ENCODE measurements at places on chromosomes 12 and 14.
A peak's percentile ranks its signal among the peaks of the same experiment; 100 is the strongest.

- DNase-seq = no peak
Observed at GRCh38 chr14:97159124-97159523, 361.9 kb downstream of the VRK1 start.

- peak; percentile 17 for DNase-seq
Observed at GRCh38 chr14:58430156-58430555, 2.6 kb downstream of the KIAA0586 start.

DNA sequence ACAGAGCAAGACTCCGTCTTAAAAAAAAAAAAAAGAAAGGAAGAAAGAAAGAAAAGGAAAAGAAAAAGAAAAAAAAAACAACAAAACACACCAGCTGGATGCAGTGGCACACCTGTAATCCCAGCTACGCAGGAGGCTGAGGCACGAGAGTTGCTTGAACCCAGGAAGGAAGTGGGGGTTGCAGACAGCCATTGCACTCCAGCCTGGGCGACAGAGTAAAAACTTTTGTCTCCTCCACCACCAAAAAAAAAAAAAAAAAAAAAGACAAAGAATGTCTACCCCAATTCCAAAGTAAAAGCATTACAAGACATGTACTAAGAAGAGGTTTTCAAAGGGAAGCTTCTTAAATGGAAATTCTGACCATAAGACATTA, 53.4 kb downstream of the HNRNPC start:
- DNase-seq = no peak

GRCh38 chr12:53067074-53067992, 11.9 kb downstream of the SPRYD3 start:
- DNase-seq = no peak

- DNase-seq = peak; percentile 22
Observed at GRCh38 chr14:32345311-32345791, 16.3 kb downstream of the AKAP6 start.

GRCh38 chr14:81562818-81563217, 29.2 kb upstream of the SEL1L start:
- DNase-seq = no peak

GRCh38 chr12:24378548-24379407, 429.3 kb upstream of the SOX5 start:
- peak; percentile 98 for DNase-seq

DNA sequence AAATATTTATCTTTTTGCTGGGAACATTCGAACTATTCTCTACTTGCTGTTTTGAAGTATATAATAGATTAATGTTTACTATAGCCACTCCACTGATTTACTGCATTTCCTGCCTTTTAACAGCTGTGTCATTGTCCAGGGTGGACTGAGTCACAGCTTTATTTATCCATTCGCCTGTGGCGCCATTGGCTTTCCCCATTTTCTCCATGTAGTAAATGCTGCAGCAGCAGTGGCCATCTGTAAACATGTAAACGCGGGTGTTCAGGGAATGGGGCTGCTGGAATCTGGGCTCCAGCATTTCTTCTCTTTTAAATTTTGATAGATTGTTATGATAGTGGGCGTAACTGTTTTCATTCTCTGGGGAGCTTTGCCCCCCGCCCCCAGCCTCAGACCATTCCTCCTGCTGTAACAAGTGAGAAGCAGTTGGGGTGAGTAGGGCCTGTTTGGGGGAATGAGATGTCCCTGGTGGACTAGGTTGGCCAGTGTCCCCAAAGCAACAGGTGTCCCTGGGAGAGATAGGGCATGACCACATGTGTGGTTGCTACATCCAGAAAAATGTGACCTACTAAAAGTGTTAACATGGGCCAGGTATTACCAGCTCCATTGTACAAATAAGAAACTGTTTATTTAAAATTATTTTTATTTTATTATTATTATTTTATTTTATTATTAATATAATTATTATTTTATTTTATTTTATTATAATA, 32.9 kb downstream of the RIN3 start:
- peak; percentile 80 for DNase-seq

- DNase-seq = no peak
Observed at GRCh38 chr12:92721130-92721529, 18.3 kb downstream of the PLEKHG7 start.

DNA sequence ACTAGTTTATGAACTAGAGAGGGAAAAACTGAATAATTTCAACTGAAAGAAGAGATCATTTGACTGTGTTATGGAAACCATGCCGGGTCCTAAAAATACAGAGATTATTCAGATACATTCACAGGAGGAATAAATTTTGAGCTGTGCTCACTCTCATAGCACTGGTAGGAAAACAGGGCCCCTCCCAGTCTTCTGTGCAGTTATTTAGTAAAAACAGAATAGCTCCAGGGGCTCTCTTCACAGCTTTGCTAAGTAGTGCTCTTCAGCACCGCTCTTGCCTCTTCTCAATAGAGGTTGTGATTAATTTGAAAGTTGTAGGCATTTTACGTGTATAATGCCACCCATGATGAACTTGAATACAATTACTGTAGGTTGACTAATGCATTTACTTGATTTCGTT, 435.9 kb upstream of the PDE3A start:
- DNase-seq = no peak

- no peak for DNase-seq
Observed at GRCh38 chr12:74595696-74596095, 58.1 kb downstream of the ATXN7L3B start.

DNA sequence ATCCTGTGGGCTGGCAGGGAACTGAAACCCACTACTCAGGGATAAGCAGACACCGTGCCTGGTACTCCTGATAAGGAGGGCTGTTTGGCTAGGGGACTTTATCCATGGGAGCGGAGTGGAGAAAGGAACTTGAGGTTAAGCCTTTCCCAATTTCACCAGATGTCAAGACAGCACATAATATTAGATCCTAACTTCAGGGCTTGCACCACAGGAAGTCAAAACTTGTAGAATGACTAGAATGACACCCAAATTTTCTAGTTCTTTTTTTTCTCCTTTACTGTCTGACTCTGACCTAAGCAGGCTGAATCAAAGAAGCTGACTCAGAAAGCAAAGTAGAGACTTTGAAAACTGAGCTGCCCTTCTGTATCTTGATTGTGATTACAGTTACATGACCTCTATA, 7.1 kb upstream of the CGRRF1 start:
- no peak for DNase-seq

- no peak for DNase-seq
Observed at GRCh38 chr12:10130042-10130441, at the start of gene CLEC7A. CLEC7A (minus strand) TSS chr12:10130199; CDS start chr12:10130082, 117 bp downstream.

DNA sequence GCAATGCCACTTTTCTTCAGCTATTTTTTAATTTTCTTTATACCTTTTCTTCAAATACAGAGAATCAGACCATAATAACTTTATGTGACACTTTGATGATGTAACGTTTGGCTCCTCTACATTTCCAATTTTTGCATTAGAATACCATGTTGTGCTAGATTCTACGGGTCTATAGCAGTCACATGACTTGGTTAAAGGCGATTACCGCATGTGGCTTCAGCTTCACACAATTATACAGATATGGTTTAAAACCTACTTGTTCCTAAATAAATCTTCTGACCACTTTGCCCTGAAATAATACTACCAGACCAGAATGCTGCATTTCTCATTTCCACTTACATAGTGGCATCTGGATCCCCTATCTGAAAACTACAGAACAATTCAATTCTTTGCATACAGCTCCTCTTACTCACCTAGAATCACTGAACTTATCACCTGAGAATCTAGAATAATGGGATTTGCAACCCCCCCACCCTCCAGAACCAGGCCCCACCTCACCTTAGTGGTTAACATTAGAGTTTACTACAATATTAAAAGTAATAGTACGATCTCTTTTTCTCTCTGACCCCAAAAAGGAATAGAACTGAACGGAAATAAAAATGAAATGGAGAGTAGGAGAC, 1.3 kb downstream of the MAX start:
- peak; percentile 16 for DNase-seq

DNA sequence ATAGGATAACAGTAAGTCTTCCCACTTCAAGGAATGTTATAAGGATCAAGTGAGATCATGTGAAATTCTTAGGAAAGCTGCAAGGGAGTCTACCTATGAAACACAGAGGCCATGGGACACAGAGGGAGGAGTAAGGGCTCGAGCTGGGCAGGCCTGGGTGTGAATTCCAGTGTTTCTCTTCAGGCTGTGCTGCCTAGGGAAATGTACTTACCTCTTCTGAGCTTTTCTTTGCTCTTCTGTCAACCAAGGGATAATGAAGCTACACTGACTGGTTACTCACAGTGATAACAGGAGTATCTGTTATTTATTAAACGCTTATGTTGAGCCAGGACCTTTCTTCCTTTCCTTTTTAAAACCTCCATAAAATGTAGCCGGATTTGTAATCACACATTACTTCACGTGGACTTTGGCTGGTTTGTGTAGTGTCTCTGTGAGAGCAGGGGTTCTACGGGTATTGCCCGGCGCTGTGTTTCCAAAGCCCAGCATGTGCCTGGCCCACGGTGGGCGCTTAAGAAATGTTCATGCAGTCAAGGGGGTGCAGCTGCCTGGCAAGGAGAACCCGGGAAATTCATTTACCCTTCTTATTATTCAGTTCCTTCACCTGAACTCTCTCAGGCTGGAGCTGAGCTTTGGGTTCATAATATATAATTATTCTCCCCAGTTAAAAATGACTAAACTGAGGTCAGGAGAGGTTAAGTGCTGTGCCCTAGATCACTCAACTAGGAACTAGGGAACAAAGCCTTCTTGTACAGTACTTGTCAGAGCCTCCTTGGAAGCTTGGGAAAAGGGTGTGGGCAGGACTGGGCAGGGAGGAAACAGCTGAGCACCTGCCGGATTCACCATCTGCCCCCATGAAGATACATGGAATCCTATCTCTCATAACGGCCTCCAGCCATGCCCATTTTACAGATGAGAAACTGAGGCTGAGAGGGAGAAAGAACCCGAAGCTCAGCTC, 214.2 kb downstream of the CACNA1C start:
- DNase-seq = no peak

Measured in fibroblast of villous mesenchyme (primary cell).